Thymus (tissue), 14 donors: ENCODE measurements at places on chromosomes 5 and 9. TPM values are rescaled to one million over a fixed set of nuclear protein-coding genes. Genes with fewer than 3 reads are reported as not detected.

FABP6 gene
- polyA plus RNA-seq, result 64.3 TPM

EDIL3 gene
- 2.9 TPM for polyA plus RNA-seq

DNA sequence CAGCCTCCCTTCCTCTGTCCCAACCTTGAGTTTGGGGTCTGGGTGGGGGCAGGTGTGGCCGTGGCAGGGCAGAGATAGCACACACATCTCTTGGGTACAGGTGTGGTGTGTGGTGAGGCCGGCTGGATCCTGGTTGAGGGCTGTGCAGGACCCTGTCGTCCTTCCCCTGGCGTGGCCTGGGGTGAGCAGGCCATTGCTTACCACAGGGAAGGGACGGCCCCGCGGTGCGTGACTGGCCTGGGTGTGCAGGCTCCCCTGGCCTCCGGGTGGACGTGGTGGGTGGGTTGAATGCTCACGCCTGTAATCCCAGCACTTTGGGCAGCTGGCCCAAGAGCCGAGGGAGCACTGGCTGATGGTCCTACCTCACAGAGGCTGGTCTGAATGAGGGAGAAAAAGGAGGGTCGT, 1.2 kb downstream of the ARRDC1 start:
- no peak for DNase-seq

KCNN2 gene
- 1.1 TPM for polyA plus RNA-seq

DNA sequence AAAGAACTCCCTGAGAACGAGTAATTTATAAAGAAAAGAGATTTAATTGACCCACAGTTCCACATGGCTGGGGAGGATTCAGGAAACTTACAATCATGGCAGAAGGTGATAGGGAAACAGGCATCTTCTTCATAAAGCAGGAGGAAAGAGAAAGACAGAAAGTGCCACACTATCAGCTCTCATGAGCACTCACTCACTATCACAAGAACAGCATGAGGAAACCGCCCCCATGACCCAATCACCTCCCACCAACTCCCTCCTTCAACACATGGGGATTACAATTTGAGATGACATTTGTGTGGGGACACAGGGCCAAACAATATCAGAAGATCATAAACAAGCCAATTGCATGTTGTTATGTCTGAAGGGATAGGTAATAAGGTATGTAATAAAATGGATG, 935.9 kb upstream of the COX7C start:
- DNase-seq, result no peak

DNA sequence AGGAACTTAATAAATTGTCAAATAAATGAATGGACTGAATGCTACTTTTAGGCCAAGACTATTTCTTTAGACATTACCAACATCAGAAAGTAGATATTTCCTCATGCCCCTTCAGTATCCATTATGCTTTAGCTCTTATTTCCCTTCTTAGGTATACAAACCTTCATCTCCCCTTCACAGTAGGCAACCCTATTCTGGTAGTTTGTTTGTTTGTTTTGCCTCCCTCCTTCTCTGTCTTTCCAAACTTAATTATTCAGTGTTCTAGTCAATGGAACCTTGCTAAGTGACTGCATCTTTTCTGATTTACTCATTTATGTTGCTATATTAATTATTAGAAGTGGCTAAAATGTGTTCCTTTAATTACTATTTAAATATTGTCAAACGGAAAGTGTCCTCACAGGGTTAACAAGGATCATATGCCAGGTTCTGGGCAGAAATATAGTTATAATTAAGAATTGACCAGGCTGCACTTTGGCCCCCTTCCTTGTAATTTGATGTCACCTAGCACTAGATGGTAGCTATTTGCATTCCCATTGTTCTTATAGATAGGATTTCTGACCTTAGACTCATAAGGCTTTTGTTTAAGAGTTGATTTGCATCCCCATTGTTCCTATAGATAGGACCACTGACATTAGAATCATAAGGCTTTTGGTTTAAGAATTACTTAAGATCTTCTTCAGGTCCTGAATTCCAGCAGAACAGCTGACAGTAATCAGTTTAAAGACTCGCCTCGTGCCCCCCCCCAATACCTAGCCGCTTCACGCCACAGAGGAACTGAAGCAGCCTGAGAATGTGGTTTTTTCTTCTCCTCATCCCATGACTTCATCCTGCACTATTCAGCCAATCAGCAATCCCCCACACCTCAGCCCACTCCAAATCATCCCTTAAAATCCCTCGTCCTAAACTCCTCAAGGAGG, 84.4 kb upstream of the NUDT12 start:
- no peak for DNase-seq

TNC gene
- polyA plus RNA-seq, result 11.0 TPM

DNA sequence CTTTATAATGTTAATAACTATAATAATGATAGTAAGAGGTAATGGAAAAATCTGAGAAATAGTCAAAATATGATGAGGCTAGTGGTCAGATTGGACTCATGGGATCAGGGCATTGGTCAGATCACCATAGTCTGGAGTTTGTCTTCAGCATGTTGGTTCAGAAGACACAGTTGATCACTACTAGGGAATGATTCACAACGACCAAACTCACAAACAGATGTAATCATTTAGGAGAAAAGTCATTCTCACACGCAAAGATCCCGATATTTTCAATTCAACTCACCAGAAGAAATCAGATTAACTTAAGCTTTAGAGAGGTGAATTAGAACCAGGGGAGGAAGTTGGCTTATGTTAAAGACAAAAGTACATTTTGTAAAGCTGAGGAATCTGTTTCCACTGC, 131.8 kb downstream of the LURAP1L start:
- no peak for DNase-seq

GALNT12 gene
- polyA plus RNA-seq, result 7.3 TPM

FOXD4L6 gene
- polyA plus RNA-seq, result 0.16 TPM

DNA sequence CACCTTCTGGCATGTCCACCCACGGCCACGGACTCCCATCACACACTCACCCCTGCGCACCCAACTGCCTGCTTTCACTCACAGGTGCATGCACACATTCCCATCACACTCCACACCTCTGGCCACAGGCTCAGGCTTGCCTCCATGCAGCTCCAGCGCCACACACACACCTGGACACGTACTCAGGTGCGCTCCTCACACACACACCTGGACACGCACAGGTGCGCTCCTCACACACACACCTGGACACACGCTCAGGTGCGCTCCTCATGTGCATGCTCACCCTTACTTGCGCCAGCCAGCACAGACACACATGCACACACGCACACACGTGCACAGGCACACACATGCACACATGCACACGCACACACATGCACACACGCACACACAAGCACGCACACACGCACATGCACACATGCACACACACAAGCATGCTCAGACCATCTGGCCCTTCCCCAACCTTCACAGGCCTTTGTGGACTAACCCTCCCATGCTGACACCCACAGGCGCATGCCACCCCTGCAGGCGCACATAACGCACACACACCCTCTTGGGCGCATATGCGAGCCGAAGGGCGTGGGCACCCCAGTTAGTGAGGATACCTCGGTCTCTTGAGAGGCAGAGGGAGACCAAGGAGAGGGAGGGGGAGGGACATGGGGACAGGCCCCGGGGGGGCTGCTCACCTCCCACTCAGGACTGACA, 8.3 kb downstream of the GRIN1 start:
- DNase-seq, result no peak

PCDHAC2 gene
- polyA plus RNA-seq, result 0.02 TPM

DNA sequence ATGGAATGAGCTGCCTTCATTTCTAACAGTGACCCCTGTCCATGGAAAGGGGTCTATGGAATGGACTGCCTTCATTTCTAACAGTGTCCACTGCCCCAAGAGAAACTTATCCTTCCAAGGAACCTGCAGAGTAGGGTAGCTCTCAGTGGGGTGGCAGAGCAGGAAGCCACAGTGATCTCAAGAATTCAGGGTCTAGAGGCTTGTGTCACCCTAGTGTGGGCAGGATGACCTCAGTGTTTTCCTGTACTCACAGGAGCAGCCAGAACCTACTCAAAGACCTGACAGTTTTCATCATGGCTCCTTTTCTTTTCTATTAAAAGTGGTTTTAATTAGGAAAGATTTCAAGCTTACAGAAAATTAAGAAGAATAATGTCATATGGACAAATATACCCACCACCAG, 27.5 kb downstream of the SEC61B start:
- DNase-seq, result no peak

DNA sequence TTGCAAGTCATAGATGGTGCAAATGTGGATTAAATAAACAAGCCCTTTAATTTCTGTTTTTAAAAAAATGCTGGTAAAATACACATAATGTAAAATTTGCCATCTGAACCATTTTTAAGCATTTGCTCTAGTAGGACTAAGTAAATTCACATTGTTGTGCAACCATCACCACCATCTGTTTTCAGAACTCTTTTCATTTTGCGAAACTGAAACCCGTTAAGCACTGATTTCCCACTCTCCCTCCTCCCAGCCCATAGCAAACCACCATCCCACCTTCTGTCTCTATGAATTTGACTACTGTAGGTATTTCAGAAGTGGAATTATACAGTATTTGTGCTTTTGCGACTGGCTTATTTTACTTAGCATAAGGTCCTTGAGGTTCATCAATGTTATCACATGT, 103.3 kb upstream of the CNTLN start:
- no peak for DNase-seq

- no peak for DNase-seq
Measured at GRCh38 chr9:784916-785315, 56.6 kb upstream of the DMRT1 start.

NTRK2 gene
- 2.7 TPM for polyA plus RNA-seq

C9orf153 gene
- polyA plus RNA-seq, result 0.16 TPM

DNA sequence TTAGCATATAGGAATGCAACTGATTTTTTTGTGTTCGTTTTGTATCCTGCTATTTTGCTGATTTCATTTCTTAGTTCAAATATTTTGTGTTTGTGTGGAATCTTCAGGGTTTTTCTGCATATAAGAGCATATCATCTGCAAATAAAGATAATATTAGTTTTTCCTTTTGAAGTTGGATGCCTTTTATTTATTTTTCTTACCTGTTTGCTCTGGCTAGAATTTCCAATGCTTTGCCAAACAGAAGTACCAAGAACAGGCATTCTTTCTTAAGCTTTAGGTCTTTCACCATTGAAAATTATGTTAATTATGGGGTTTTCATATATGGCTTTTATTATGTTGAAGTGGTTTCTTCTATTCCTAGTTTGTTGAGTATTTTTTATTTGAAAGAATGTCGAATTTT, 505.1 kb upstream of the DMAC1 start:
- DNase-seq, result no peak

GRCh38 chr5:139132515-139132914, 65.7 kb downstream of the SIL1 start:
- no peak for DNase-seq

DNA sequence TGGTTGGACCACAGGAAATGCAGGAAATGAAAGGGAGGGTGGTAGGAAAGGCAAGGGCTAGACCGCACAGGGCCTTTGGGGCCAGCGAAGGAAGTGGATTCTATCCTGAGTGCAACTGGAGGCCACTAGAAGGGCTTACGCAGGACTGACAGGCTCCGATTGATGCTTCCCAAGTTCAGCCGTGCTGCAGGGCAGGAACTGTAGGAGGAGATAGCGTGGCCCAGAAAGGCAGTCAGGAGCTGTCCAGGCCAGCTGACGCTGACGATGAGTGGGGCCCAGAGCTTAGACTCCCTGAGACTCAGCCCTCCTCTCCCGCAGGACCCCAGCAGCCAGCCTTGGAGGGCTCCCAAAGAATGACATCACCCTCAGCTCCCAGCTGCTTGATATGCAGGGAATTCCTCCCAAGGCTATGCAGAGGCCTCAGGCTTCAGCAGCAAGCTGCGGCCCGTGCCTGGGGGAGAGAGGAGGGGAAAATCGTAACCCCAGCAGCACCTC, 48.8 kb downstream of the KCNIP1 start:
- DNase-seq, result no peak

DNA sequence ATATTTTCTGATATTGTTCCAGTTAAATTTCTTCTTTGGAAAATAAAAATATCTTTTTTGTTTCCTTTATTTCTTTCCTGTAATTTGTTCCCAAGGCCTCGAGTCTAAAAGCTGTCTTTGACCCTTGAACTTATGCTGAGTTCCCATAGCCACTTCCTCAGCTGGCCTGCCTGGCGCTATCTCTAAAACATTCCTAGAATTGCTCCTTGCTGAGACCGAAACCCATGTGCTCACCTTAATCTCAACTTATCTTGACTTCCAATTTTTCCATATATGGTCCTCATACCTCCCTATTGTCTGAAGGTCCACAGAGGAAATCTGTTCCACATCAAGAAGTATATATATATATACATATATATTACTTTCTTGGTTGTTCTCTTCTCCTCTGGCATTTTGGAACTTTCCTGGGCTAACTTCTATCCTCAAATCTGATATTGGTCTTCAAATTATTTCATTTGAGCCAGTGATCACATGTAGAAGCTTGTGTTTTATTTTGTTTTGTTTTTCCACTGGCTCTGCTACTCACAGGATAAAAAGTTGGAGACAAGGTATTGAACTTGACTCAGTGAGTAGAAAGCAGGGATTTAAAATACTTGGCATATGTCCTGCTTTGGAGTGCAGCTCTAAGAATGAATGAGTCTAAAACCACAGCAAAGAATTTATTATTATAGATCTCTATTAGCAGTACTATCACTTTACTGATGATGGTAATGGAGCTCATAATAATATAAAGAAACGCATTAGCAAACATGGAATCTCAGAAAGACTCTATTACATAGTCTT, 45.2 kb downstream of the ENC1 start:
- no peak for DNase-seq

DNA sequence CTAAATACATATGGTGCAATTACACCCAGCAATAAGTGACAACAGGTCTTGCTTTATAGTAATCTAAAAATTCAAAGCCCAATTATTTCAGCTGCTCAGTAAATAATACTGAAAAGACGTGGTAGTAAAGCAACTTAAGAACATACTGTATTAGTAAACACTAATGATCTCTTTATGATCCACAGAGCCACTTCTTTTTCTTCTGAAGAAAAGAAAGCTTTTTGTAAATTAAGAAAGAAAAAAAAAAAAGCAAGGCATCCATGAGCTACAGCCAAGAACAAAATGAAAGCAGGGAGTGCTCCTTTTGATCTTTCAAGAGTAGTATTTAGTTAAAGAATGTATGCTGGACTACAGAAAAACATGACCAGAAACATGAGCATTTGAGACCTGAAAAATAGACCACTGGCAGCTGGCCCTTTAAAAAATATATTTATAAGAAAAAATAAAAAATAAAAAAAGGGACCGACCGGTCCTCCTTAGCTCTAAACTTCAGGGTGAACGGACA, 348.7 kb downstream of the GLIS3 start:
- DNase-seq, result no peak
